ENCODE measurements at places on chromosomes 2 and 18.

- DNase-seq = no peak
These were observed 26.9 kb downstream of the LOXHD1 start for GRCh38 chr18:46630160-46630559.

- no peak for DNase-seq
These were observed 880.4 kb downstream of the TRIB2 start for GRCh38 chr2:13597176-13597575.

- DNase-seq = no peak
These were observed 37.4 kb downstream of the DNMT3A start for GRCh38 chr2:25304321-25304720.

GRCh38 chr2:167678158-167678557 is 569.2 kb downstream of the STK39 start:
- no peak for DNase-seq

DNA sequence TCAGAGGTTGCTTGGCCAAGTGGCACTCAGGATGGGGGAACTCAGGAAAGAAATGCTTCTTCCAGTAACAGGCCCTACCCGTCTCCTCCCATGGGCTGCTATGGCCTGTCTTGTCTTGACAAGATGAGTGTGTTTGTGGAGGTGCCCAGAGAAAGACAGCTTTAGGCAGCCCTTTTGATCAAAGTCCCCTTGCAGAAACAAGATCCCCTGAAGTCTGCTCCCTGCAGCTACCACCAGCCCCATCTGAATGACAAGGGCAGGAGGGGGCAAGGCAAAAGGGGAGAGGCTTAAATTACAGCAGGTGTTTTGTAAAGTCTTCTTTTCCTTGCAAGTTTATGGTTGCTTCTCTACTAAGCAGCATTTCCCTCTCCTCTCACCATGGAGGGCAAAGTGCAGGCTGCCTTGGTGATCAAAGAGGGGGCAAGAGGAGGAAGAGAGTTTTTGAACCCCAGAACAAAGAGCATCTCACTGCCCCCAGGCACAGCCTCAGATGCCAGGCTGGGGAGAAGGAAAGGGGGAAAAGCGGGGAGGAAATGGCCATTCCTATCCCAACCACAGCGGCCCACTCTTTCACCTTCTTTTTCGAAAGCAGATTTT is 6.7 kb downstream of the EVA1A start:
- no peak for DNase-seq

DNA sequence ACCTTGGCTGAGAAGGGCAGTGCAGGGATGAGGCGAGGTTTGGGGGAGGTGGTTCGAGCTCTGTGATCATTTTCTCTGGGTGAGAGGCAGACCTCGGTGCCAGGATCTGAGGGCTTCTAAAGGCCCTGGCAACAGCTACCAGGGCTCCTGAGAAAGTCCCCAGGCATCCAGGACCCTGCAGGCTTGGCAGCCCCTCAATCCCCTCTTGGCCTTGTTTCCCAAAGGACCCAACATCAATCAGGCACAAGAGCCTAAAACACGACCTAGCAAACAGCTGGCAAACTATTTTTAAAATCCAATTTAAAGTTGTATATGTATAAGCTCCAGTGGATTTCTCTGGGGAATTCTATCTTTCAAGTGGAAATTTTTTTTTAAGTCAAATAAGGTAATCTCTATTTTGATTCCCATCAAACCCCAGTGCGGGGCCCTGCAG is 15.0 kb upstream of the MAT2A start:
- no peak for DNase-seq

GRCh38 chr2:634636-635388 is 42.4 kb downstream of the TMEM18 start:
- DNase-seq = no peak

DNA sequence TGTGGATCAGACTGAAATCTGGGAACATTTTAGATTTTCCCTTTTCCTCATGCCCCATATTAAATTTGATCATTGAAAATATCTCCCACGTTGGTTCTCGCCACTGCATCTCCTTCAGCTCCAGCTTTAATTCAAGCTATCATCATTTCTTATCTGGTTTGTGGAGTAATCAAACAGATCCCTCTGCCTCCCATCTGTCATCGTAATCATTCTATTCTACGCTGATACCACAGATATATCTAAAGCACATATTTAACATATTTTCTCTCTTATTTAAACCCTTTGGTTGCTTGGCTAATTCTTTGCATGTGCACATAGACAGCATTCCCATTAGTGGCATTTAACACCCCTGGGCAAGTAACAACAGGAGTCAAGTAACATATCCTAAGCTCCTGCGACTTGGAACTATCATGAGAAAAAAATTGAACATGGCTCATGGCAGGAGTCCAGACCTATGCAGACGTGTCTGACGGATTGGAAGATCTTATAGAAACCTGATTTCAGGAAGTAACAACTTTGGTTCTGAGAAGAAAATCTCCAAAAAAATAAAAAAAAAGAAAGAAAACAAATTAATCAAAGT is 158.8 kb upstream of the KYNU start:
- DNase-seq = no peak

- DNase-seq = no peak
These were observed 259.3 kb downstream of the ZNF407 start for GRCh38 chr18:74856928-74857327.

GRCh38 chr18:55199291-55199963 is 240.2 kb upstream of the CCDC68 start:
- DNase-seq = no peak

DNA sequence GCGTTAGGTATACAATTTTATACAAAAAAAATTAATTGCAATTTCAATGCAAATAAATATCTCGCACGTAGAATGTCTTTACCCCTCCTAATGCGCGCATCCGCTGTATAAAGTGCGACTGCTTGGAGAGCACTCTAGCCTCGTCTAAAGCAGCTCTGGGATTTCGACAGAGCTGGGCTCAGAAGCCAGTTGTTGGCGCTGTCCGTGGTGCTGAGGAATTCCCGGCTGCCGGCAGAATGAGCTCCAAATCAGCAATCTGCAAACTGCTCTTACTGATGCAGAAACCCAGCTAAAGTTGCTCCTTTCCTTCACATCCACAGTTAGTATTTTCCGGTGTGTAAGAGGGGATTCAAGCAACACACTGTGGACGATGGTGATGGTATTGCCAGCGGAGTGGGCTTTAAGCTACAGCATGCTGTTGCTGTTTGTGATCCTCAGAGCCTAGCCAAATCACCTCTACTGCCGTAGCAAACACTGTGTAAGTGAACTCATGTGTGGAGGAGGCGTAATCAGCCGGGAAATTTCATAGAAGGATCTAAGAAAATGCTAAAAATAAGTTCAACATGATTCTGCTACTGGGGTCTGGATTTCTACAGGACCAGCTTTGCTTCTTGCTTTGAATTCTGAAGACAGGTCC is at the start of gene VWC2L:
VWC2L (plus strand) TSS at position 137 of the 637 bp plus-strand sequence. CDS start 3,140 bp downstream, outside the sequence.
- no peak for DNase-seq

GRCh38 chr2:219120082-219120481 is 40.5 kb downstream of the NHEJ1 start:
- DNase-seq = no peak

GRCh38 chr2:109448946-109449788 is 164.6 kb downstream of the SEPTIN10 start:
- DNase-seq = no peak

DNA sequence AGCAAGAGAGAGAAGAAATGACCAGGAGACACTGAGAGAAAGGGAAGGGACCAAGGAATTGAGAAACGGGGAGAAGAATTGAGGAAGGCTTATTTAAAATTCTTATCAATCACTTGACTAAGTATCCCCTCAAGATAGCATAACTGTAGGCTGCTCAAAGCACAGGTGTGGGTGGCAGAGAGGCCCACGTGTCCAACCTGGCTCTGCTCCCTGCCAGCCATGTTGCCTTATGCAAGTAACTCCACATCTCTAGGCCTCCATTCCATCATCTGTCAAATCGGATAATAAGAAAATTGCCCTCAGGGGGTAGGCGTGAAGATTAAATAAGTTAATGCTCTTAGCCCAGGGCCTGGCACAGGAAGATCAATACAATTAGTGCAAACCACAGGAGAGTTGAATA is 7.4 kb upstream of the NPAS2 start:
- DNase-seq = no peak

DNA sequence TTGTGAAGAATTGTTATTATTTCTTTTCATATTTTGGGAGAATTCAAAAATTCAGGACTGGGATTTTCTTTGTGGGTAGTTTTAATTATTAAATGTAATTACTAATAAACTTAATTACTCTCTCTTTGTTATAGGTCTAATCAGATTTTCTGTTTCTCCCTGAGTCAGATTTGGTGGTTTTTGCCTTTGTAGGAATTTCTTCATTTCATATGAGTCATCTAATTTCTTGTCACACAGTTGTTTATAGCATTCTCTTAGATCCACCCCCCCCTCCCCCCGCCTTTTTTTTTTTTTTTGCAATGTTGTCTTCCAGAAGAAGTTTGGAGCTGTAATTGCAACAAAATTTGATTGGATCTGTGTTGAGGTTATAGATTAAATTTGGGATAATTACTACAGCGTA is 26.0 kb upstream of the GALR1 start:
- DNase-seq = no peak

GRCh38 chr2:224253464-224253863 is 148.4 kb downstream of the FAM124B start:
- no peak for DNase-seq

- DNase-seq = no peak
These were observed 255.9 kb upstream of the ERBB4 start for GRCh38 chr2:212794471-212794870.

DNA sequence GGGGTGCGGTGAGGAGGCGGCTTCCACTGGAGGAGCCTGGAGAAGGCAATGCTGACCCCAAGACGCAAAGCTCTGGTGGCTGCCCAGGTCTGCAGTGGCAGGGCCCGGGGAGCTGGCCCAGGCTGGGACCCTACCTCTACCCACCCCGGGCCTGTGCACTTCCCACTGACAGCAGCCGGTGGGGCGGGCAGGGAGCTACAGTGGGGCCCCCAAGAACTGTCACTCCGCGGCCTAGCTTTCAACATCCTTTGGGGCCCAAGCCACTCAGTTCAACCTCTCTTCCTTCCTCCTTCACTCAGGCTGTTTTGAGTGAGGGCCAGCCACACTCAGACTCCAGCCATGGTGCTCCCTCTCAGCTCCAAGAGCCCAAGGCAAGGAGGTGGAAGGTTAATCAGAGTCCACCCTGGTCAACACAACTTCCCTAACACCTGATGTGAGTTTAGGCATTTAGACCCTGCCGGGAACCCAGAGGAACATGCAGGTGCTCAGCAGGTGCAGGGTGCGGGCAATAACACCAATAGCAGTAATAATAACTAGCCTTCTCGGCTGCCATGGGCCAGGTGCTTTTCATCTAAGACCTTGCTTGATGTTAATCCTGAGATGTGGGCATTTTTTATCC is 93.6 kb downstream of the ZFP36L2 start:
- DNase-seq = no peak

- DNase-seq = no peak
These were observed 5.4 kb upstream of the FAM124B start for GRCh38 chr2:224407241-224407701.

- no peak for DNase-seq
These were observed 891.1 kb downstream of the CPS1 start for GRCh38 chr2:211447548-211447947.

DNA sequence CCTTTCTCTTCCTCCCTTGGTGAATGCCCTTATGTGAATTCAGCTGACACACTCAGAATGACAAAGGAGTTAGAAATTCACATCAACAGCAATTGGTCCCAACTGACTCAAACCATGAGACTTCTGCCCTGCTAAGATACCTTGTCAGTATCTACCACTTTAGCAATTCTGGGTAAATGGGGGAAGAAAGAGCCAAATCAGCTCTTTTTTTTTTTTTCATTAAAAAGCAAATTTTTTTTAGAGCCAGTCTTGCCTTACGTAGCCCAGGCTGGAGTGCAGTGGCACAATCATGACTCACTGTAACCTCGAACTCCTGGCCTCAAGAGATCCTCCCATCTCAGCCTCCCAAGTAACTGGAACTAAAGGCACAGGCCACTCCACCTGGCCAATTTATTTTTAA is 1.7 kb upstream of the PPP4R1 start:
- DNase-seq = no peak

DNA sequence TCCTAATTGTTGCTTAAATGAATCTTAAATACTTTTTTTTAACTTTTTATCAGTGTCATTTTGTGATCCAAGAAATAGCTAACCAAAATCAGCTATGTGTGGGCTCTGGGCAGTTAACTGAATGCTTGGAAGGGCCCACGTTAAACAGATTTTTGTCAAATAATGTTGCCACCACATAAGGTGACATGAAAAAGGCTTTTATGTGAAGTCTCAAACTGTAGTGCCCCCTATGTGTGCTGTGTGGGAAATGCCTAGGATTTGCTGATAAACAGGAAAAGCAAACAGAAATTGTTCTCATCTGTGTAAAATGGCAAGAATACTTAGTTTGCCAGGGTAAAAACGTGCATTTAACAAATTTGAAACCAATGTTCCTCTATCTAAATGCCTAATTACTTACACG is 242.2 kb downstream of the ZNF516 start:
- DNase-seq = no peak

- DNase-seq = no peak
These were observed 652.9 kb downstream of the NR4A2 start for GRCh38 chr2:155679647-155680046.

- no peak for DNase-seq
These were observed 228.7 kb downstream of the ARHGAP15 start for GRCh38 chr2:143357966-143358365.

DNA sequence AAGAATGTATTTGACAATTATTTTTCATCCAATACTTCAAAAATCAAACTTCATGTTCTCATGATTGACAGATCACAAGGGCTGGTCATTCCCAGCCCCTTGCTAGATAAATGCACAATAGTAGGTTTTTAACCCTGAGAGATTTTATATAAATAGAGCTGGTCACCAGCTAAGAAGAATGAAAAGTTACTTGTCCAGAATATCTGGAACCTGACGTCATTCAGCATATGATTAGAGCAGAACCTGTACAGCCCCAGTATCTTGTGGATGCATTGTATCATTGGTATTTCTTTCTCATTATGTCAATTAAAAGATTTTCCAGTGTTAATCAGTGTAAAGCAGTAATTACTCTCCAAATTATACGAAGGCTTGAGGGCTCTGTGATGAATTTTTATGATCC is 202.8 kb upstream of the RND3 start:
- DNase-seq = no peak

- no peak for DNase-seq
These were observed 145.9 kb downstream of the CALCRL start for GRCh38 chr2:187302116-187302515.

GRCh38 chr18:49098386-49098785 is 147.6 kb upstream of the SMAD7 start:
- DNase-seq = no peak

DNA sequence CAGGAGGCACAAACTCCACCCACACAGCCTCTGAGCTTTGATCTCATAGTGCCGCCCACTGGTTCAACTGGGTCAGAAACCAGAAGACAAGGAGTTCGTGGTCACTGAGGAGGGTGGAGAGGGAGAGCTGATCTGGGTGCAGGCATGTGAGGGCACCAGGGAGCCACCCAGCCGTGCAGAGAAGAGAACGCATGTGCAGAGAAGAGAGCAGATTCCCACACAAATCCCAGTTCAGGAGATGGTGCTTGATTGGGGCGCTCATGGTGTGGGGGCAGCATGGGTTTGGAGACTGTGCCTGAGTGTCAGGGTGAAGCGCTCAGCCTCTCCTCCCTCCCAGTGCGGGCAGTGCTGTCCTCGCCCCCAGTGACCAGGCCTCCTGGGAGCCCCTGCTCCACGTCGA is 375.2 kb upstream of the MYT1L start:
- DNase-seq = no peak

GRCh38 chr18:63218472-63218871 is 101.1 kb downstream of the BCL2 start:
- DNase-seq = no peak

All from stimulated activated CD8-positive, alpha-beta memory T cell treated with anti-CD3 and anti-CD28 coated beads, Interleukin-15, amount 100 ng/mL, for 1 hour (primary cell).